Activated T-cell treated with anti-CD3 and anti-CD28 coated beads, Interleukin-2, amount 50 U/mL, for 24 hours (primary cell): ENCODE measurements at places on chromosomes 5 and 9.

GRCh38 chr9:107691664-107692063, 202.1 kb upstream of the KLF4 start:
- no peak for DNase-seq

GRCh38 chr5:41707853-41708603, 162.2 kb downstream of the OXCT1 start:
- DNase-seq = no peak

DNA sequence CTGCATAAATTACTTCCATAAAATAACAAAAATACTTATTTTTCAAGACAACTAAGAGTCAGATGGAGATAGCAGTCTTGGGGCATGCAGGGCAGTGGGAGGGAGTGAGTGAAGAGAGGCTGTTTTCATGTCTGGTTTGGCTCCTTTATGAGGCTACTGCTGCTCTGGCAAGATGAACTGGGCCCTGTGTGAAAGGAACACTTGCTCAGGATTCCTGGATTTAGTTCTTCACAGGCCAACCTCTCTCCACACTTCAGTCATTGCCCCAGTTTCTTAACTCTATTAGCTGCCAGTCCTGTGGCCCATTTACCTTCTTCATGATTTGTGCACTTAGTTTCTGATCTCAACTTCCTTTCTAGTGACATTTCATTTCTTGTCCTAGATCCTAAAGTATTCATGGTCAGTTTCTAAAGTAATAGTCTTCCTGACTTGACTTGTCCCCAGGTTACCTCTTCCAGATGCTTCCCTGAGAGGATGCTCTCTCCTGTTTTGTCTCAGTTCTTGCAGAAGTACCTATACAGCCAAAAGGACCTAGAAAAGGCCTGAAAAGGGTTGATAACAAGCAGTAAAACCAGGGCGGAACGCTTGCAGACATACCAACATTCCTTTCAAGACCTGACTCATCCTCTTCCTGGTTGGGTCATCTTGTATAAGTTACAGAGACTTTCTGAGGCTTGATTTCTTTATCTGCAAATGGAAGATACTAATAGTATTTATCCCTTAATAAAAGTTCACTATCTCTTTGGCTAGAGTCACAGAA, 77.0 kb upstream of the ZFAND5 start:
- no peak for DNase-seq

DNA sequence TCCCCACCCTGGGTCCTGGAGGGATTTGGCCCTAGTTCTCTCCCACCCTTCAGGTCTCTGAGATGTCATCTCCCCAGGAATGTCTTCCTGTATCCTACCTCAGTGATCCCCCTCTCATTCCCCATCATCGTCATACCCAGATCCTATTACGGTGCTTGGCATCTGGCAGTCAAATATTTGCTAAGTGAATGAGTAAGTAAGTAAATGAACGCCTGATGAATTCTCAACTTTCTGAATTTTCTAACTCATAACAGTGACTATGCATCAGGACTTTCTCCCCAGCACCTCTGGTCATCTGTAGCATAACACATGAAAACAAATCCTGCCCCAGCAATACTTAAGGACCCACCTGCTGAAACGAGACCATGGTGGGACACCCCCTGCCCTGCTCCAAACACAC, 244.2 kb downstream of the EBF1 start:
- no peak for DNase-seq

DNA sequence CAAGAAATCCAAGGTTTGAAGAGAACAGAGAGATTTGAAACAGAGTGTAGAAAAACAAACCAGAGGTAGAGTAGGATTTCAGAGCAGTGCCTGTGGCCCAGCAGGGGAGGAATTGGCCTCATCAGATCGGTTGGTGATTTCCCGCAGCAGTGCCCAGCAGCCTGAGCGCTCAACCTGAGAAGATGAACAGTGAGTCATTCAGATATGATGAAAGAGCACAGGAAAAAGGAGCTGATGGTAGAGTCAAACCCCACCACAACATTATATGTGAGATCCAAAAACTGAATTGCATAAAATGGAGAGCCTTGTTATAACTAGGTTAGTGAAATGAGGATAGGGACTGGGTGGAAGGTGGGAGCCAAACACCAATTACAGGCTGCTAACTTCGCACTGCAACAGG, 248.9 kb downstream of the PIK3R1 start:
- peak; percentile 62 for DNase-seq

DNA sequence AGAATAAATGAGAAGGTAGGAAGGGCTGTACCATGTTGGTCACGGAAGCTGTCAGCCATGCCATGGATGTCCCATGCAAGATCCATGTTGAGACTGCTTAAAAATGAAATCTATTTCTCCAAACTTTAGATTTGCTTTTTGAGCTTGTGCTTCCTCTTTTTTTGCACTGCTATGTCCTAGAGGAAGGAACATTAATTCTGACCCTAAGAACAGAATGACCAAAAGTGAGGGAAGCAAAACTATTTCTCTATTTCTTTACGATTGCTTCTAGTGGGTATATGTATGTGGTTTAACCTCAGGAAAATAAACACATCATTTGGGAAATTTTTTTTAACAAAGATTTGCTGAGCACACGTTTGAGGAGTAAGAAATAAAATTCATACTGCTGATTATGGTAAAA, 84.6 kb downstream of the USP20 start:
- DNase-seq = no peak

DNA sequence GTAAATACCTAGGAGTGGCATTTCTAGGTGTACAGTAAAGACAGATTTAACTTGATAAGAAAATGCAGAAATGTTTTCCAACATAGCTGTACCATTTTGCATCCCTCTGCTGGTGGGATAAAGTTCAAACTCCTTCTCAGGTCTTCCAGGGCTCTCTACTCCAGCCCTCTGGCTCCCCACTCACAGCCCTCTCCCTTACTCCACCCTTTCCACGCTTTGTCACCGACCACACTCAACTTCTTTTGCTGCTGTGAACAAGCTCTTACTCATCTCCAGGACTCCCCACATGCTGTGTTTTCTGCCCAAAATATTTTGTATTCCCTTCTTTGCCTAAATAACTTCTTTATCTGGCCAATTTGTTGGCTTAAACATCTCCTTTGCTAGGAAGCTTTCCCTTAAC, 90.6 kb upstream of the OSMR start:
- no peak for DNase-seq

GRCh38 chr9:98767196-98767595, 29.2 kb downstream of the ANKS6 start:
- DNase-seq = no peak

GRCh38 chr9:91818647-91819403, 131.2 kb downstream of the ROR2 start:
- no peak for DNase-seq

DNA sequence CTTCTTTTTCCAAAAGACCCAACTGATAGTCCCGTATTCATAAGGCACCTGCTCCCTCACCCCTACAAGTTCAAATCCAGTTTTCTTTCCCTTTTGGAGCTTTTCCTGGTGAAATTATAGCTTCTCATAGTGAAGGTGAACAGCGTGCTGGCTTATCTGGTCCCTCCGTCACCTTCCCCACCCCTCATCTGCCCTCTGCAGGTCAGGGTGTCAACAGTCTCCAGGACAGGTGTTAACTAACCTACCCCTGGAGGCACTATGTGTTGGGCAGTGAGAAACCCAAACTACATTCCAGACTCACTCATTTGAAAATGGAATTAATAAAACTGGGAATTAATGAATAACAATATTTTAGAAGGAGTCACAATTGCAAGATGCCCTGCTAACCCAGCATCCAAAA, 109.0 kb upstream of the TAS2R1 start:
- DNase-seq = no peak

DNA sequence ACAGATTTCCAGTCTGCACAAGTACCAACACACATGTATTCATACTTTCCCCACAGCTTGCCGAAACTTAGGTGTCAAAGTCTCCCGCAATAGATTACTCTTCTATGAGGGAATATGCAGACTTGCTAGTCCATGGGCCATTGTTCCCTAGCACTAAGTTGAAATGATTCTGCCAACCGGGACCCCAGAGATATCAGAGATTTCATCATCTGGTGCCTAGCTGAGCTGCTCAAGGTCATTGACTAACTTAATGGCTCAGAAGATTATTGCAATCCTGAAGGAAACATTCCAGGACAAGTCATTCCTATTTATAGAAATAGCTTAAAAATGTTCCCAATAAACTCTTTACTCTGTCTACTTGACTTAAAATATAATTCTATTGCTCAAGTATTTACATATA, 202.6 kb downstream of the PIK3R1 start:
- DNase-seq = no peak

GRCh38 chr5:112390327-112390726, 28.8 kb downstream of the EPB41L4A start:
- DNase-seq = no peak

- DNase-seq = no peak
Measured at GRCh38 chr9:123383512-123384170, 27.6 kb downstream of the CRB2 start.

GRCh38 chr5:151255621-151256286, 2.8 kb downstream of the GM2A start:
- no peak for DNase-seq

GRCh38 chr5:65103756-65104440, 335.2 kb downstream of the CWC27 start:
- DNase-seq = peak; percentile 38

DNA sequence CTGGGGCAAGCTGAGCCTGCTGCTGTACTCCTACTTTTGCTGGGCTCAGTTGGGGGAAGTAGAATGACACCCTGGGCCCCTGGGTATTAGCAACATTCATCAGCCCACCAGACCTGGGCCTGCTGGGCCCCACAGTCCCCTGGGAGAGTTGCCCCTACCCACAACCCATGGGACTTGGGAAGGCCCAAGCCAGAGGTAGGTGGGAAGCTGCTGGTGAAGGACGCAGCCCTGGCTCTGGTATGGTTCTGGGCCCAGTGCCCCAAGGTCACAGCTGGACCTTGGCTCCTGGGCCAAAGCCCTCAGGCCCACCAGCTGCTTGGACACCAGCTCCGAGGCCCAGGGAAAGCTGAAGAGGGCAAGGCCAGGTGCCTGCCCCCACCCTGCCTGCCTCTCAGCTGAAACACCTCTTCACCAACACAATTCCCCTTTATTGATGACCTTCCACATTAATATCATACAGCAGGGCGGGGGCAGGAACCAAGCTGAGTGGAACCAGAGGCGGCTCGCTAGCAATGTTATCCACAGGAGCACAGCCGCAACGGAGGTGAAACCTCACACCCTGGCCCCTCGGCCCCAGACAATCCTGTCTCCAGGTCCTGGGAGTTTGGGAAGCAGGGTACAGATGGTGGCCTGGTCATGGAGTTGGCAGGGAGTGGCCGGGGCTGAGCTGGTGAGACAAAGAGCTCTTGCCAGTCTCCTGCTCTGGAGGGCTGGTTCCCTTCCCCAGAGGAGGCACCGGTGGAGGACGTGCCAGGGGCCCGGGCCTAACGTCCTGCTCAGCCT, 13.7 kb downstream of the DOLPP1 start:
- no peak for DNase-seq

DNA sequence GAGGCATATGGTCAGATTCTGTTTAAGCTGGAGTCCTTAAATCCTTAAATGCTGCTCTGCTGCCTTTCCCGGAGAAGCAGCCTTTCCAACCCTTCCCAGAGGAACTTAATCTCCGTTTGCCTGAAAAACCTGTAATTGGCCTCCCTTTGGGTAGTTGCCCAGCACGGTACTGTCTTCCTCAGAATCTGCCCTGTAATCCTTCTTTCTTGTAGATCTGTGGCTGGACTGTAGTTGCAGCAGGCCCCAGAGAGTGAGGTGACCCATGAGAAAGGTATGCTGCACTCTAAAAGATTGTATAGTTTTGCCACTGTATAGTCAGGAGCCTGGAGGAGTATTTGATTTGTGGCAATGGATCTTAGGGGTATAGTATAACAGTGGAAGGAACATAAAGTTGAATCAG, 11.7 kb downstream of the SPIN1 start:
- DNase-seq = no peak

DNA sequence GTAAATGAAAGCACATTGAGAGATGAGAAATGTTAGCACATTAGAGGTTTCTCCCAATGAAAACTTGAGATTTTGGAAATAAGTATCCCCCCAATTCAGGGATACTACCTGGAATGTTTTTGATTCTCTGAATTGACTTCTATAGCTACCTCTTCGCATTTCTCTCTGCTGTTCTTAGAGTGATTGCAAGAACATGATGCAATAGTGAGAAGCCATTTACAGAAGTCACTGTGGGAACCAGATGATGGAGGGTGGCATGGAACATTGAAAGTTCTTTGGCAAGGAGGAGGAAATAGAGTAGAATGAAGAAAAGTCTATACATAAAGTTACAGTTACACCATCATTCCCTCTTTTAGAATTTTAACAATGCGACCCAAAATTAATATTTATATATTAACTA, 9.2 kb downstream of the NPR3 start:
- no peak for DNase-seq

DNA sequence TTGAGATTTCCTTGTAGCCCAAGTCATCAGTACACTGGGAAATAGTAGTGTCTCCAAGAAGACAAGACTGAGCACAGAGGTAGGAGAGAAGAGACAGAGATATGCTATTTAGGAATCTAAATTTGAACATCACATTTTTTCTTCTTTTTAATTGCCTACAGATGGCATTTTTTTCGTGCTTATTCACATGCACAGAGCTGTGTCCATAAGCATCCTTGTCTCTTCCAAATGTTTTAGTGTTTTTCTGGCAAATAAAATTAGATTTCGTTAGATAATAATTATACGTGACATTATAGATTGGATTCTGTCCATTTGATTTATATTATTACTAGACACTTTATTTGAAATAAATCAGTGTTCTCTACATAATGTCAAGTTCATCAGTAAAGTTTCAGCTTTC, 80.9 kb downstream of the PRR16 start:
- DNase-seq = no peak

- DNase-seq = peak; percentile 11
Measured at GRCh38 chr5:172503925-172504700, 49.8 kb upstream of the SH3PXD2B start.

DNA sequence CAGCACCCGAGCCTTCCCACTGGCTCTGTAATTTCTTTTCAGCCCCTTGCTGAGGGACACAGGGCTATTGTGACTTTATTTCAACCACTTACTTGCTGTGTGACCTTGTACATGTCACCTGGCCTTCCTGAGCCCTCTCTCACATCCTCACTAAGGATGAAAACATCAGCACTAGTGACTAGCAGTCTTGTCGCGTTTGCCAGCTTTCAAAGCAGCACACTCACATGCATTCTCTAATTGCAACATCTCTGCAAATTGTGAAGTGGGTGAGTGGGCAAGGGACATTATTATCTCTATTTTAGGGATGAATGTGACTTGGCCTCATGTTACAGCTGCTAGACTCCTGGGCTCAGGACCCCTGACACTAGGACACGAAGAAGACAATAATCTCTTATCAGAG, 144.5 kb downstream of the SEC61B start:
- DNase-seq = no peak

DNA sequence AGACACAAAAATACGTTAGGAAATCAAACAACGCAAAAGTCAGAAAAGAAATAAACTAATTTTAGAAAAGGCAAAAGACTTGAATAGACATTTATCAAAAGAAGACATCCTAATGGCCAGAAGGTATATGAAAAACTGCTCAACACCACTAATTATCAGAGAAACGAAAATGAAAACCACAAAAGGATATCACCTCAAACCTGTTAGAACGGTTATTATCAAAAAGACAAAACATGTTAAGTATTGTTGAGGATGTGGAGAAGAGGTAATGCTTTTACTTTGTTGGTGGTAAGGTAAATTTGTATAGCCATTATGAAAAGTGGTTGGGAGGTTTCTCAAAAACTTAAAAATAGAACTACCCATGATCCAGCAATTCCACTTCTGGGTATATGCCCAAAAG, 230.0 kb upstream of the RGMB start:
- DNase-seq = no peak
